ENCODE measurements at places on chromosomes 6 and 20.
A peak's percentile ranks its signal among the peaks of the same experiment; 100 is the strongest.

DNA sequence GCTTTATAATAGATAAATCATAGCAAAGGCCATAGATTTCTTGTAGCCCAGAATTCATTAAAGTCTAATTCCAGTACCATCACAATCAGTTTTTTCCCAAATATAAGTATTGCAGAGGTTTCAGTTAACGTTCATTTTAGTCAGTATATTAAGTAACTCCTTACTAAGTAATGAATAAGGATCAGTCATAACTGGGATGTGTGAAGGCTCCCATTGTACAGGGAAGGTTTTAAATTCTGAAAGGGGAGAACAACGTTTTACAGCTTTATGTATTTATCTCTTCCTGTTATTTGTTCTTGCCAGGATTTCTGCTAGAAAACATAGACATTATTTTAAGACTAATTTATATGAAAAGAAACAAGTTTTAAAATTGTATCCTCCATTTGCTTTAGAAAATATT is 215.5 kb upstream of the LAMP5 start:
- no peak for DNase-seq

GRCh38 chr6:34638834-34639736 is 57.5 kb downstream of the ILRUN start:
- DNase-seq = no peak

GRCh38 chr6:22536122-22536521 is 33.2 kb upstream of the HDGFL1 start:
- no peak for DNase-seq

- DNase-seq = no peak
These were observed 290.3 kb downstream of the UBE3D start for GRCh38 chr6:82775361-82775760.

- no peak for DNase-seq
These were observed 36.6 kb upstream of the LTV1 start for GRCh38 chr6:143806282-143807102.

DNA sequence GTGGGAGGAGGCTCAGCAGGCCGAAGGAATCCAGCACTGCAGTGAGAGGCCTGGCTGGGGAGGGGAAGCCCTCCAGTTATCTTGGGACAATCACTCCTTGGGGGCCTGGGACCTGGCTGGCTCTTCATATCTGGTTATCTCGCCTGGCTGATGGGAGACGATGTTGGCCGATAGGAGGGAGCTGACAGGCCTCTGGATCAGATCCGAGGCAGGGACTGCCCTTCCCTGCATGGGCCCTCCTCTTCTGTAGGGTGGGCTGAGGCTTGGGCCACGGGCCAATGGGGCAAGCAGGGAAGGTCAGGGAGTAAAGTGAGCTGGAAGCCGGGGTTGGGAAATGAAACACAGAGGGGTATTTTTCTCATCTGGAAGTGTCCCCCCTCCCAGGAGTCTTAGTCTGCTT is 25.2 kb downstream of the MANBAL start:
- no peak for DNase-seq

- DNase-seq = no peak
These were observed 76.7 kb downstream of the GPR6 start for GRCh38 chr6:110054664-110055386.

- DNase-seq = no peak
These were observed 6.4 kb downstream of the FUCA2 start for GRCh38 chr6:143505111-143505510.

DNA sequence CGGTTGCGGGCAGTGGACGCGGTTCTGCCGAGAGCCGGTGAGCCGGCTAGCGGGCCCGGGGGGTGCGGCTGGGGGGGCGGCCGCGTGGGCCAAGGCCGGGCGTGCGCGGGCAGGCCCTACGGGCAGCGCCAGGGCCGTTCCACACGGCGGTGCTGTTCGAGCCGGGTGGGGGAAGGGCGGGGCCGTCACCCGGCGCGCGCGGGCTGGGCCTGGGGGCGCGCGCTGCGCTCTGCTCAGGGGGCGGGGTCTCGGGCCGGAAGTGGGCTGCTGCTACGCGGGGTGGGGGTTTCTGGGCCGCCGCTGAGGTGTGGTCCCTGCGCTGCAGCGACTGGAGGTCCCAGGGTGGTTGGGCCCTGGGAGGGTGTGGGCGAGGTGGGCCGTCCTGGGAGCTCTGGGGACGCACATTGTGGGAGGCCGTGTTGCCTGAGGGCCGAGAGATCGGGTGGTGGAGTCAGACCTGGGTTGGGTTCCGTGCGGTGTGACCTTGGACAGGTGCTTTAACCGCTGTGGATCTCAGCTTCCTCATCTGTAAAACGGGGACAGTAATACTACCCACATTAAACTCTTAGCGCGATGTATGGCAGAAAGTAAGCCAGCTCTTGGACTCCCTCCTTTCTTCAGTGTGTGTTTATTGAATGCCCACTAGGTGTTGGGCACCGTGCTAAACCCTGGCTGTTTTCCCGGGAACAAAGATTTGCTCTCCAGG is 391 bp downstream of the MAPRE1 start:
- DNase-seq = peak; percentile 64

DNA sequence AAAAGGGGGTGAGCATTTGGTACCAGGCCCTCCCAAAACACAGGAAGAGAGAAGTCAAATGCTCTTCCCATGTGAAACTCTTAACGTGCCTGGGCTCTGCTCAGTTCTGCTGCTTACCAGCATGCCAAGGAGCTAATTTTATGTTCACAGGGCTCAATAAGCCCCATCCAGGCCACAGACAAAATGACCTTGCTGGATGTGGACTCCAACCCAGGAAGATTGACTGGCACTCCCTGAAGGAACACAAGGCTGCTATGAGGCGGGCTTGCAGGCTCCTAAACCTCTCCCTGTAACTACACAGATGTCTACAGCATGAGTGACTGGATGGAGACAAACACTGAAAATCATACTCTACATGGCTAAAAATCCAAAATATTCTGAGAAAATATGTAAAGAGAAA is 50.6 kb downstream of the CHD6 start:
- DNase-seq = no peak

GRCh38 chr6:150165020-150165702 is 22.3 kb downstream of the PPP1R14C start:
- DNase-seq = peak; percentile 51

- no peak for DNase-seq
These were observed 157.3 kb downstream of the PHF3 start for GRCh38 chr6:63792736-63793464.

GRCh38 chr6:137370871-137371633 is 123.1 kb downstream of the OLIG3 start:
- no peak for DNase-seq

DNA sequence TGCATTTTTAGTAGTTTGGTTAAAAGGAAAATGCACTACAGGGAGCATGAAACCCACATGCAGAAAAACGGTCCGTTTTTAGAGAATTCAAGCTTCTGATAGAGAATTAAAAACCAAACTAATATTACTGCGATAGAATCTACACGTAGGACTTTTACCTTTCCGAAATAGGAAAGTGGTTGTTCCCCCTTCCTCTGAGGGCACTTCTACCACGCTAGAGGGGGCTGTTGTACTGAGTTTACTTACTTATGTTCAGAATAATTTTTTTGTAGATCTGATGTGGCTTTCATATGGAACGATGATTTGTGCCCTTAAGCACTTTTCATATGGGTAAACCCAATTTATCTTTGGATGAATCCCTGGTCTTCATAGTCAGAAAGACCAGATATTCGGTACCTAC is 264.3 kb upstream of the PLN start:
- DNase-seq = peak; percentile 20

GRCh38 chr20:59170406-59171349 is 7.1 kb downstream of the ZNF831 start:
- no peak for DNase-seq

GRCh38 chr6:54217018-54217417 is 91.2 kb upstream of the TINAG start:
- DNase-seq = no peak

DNA sequence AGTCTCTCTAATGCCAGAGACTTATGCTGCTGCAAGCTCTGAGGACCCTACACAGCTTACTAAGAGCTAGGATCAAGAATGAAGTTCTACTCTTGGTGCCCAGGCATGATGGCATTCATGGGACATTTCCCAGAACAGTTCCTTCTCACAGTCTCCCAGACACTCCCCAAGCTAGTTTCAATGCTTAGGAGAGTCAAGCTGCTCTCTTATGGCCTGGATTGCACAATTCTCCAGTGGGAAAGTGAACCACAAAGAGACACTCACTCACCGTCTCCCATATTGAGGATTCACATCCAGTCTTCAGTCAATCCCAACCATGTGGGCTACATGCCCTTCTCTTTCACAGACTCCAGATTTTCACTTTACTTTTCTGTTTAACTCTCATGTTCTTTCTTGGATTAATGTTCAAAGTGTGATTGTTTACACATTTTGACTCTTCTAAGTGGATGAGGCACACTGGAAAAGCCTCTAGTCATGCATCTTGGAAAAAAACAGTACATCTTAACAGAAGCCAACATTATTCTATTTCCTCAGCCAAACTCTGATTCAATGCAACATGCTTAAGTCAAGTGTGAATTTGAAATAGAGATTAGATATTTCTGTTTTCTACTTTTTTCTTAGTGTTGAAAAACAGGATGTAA is 447.8 kb upstream of the BTBD3 start:
- no peak for DNase-seq

All from RWPE1 (cell line).